CD4-positive, alpha-beta T cell treated with Interleukin-2 at 100 ng/mL for 4 hours (primary cell): ENCODE measurements at places on chromosomes 12 and 14.

- DNase-seq = no peak
These were observed 103.1 kb upstream of the GARIN6 start for GRCh38 chr12:99544457-99544856.

DNA sequence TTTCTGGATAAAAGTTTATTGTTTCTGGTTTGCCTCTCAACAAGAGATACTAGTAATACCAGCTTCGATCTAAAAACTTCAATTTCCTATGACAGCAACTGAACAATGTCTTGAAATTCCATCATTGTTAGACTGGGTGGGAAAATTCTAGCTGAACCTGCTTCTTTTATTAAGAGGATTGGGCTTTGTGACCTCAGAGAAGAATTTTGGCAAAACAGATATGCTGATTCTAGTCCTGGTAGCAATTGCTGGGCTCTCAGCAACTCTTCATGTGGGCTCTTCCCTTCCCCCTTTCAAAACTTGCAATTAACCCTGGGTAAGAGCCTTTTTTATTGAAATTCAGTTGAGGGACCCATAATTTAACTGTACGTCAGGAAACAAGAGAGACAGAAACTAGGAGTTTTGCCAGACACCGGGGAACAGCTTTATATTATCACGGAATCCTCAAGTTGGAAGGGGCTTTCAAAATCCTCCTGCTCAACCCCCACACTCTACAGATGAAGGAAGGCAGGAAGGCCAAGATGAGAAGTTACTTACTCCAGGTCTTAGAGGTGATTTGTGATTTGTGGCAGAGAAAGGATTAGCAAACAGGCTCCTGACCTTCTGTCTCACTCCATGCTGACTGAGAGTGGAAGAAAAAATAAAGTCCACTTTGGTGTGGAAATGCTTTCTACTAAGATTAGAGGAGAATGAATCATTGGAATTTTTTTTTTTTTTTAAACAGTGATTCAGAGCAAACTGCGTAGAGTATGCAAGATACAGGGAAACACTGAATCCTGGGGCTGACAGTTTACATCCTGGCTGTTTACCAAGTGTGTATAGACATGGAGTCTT is 239.0 kb upstream of the ATP2B1 start:
- DNase-seq = peak; percentile 52

GRCh38 chr14:50062438-50063085 is 53.8 kb downstream of the VCPKMT start:
- peak; percentile 96 for DNase-seq

DNA sequence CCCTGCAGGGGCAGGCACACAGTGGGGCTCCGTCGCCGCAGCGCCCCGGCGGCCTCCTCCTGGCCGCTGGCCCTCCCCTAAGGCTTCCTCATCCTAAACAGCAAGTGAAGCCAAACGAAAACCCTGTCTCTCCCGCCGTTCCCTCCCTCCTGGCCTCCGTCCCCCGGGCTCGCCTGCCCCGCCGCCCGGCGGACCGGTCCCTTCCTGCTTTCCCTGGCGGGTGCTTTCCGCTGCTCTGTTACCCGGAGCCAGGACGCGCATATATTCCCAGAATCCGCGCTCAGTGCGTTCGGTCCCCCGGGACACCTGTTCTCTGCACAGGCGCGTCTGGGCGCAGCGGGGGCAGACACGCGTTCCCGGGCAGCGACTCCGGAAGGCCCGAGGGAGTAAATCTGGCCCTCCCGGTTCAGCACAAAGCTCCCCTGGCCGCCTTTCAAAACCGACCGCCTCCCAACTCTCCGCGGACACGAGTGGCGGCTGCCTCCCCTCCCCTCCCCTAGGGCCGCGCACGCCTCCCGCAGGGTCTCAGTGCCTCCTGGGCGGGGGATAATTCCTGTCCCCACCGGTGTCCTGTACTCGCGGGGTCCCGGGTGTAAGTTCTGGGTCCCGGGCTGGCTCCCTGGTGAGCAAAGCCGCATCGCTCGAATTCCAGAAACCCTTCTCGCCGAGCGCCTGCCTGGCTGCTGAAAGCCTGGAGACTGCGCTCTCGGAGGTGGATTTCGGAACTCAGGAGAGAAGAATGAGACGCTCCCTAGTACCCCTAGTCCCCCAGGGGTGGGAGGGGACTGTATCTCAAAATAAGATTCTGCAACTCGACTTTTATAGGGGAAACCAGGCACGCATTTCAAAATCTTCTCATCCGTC is 21.4 kb upstream of the CEP170B start:
- no peak for DNase-seq

GRCh38 chr12:17954788-17955187 is 135.2 kb downstream of the RERGL start:
- no peak for DNase-seq

- DNase-seq = no peak
These were observed 93.3 kb downstream of the CIT start for GRCh38 chr12:119783787-119784186.

DNA sequence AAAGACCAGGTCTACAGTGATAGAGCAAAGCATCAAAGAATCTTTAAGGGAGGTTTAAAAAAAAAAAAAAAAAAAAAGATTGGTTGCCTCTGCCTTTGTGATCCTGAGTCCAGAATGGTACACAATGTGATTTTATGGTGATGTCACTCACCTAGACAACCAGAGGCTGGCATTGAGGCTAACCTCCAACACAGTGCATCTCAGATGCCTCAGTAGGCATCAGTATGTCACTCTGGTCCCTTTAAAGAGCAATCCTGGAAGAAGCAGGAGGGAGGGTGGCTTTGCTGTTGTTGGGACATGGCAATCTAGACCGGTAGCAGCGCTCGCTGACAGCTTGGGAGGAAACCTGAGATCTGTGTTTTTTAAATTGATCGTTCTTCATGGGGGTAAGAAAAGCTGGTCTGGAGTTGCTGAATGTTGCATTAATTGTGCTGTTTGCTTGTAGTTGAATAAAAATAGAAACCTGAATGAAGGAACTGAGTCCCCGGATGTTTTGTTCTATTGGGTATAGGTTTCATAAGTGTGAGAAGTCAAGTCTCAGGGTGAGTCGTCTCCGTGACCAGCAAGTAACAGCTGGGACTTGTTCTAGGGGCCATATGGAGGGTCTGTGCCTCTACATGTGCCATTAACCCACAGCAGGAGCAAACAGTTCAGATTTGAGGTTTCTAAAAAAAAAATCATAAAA is 9.3 kb downstream of the PEBP1 start:
- DNase-seq = no peak

- DNase-seq = no peak
These were observed 2.8 kb downstream of the ORMDL2 start for GRCh38 chr12:55820679-55821078.

DNA sequence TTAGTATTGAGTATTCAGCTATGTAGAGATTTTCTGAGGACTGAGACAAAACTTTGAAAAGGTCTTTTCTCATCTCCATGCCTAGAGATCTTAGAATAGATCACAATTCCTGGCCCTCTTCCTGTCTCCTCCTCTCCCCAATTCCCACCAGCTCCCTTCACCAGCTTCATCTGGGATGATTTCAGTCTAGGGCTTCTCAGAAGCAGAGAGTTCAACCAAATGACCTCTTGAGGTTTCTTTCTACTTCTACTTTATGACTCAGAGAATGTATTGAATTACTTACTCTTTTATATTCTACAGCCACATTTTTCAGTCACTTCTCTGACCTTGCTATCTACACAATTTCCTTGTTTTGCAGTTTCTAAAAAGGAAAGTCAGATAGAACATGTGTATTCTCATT is 19.4 kb upstream of the SNX6 start:
- no peak for DNase-seq

DNA sequence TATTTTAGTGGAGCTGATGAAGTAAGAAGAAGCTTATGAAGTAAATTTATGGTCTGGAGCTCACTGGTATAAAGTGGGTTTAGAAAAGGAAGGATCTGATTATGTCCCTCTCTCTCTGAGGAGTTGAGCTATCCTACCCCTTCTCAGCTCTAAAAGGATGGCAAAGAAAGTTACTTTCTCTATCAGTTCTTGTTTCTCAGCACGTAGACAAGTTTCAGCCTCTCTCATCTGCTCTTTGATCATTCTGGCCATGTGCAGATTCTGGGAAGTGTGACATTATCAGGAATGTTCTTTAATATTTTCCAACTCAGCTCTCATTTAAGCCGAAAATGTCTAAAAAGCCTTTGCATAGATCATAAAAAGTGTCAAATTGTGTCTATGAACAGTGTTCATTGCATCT is 5.8 kb upstream of the EGLN3 start:
- DNase-seq = no peak
